ENCODE measurements at places on chromosomes 11 and 22.

DNA sequence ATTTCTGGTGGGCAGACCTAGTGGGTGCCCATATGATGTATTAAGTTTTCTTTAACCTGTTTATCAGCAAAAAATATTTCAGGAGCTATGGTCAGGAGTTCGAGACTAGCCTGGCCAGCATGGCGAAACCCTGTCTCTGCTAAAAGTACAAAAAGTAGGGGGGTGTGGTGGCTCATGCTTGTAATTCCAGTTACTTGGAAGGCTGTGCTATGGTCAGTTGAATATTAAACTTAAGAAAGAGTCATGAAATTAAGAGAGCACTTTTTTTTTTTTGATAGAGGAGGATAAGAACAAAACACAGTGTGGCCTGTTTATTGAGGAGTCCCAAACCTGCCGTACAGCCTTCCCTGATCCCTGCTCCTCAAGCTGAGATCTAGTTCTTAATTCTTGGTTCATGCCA lies 29.8 kb downstream of the OR6Q1 start:
- no peak for DNase-seq

- DNase-seq: no peak
These were observed 12.3 kb downstream of the RELT start for GRCh38 chr11:73388265-73389133.

GRCh38 chr11:861105-861479 lies 18.4 kb downstream of the TSPAN4 start:
- DNase-seq: no peak

- peak; percentile 66 for DNase-seq
These were observed 49.5 kb downstream of the IGF2 start for GRCh38 chr11:2089536-2090165.

- DNase-seq: no peak
These were observed 90.3 kb upstream of the THY1 start for GRCh38 chr11:119513131-119513805.

DNA sequence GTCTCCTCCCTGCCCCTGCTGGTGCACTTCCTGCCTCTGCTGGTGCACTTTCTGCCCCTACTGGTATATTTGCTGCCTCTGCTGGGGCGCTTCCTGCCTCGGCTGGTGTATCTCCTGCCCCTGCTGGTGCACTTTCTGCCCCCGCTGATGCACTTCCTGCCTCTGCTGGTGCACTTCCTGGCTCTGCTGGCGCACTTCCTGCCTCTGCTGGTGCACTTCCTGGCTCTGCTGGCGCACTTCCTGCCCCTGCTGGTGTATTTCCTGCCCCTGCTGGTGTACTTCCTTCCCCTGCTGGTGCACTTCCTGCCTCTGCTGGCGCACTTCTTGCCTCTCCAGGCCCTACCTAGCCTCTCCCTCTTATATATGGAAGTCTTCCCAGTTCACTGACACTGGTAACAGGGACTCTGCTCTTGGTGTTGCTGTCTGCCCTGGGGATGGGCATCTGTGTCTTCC lies 10.1 kb downstream of the MTFP1 start:
- no peak for DNase-seq

DNA sequence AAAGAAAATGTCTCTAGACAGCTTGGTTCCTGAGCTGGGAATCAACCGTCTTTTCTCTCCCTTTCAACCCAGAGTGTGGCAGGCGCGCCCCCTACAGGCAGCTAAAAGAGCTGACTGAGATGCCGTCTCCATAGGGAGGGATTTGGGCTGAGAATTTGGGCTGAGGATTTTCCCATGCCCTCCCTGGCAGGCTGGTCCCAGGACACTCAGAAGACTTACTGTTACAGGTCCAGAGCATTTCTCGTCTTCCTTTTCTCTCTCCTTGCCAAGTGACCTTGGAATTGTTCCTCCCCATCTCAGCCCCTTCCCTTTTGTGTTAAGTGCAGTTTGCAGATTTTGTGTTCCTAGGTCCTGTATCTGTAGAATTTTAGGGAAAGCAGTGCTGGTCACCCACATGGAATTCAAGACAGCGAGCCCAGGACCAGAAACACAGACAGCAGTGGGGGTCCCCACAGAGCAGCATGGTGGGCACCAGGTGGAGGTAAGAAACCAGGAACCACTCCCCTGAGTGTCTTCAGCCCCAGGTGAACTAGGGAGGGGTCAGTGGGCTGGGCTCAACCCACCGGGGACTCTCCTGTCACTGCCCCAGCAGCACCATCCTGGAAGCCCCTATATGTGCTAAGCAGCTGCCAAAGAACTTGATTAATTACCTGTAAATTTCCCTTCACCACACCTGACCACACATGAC lies 9.9 kb upstream of the IGLL5 start:
- DNase-seq: peak; percentile 35

- DNase-seq: peak; percentile 63
These were observed 650 bp upstream of the MAPK11 start for GRCh38 chr22:50270666-50271394.

GRCh38 chr22:33272871-33273270 lies 214.7 kb upstream of the SYN3 start:
- no peak for DNase-seq

DNA sequence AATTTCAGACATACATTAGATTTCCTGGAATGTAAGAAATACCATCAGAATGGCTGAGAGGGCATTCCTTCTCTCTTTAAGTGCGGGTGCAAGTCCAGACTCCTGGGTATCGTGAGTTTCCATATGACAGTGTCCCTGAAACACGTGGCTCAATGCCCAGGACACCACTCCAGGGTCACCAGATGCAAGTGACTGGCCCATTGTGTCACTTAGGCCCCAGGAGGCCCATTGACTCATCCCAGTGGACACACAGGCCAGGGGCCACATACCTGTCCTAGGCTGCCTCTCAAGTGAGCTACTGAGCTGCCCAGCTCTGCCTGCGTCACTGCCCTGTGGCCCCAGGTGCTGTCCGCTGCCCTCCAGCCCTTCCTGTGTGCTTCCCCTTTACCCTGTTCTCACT lies 18.5 kb downstream of the FBLN1 start:
- no peak for DNase-seq

DNA sequence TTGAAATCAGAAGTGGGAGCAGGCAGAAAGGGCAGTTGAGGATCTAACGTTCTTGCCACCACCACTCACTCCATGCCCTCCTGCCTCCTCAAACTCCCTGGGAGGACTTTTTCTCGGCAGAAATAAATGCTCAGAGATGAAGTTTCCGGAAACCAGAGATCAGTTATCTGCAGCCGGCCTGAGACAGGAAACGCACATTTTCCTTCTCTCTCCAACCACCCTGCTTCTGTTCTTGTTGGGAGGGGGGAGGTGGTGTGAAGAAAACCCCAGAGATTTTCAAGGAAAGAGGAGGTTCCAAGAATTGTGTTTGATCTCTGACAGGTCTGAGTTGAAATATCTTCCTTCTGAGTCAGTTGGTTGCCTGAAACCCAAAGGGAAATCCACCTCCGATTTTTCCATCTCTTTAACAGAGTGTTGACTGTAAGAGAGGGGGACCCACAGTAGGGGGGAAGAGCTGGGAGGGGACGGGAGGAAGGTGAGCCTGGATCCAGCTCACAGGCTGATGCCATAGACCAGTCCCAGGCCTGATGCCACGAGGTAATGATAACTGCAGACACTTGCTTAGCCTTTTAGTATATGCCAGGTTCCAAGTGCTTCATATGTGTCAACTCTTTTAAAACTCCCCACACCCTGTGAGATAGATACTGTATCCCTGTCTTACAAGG lies 100.8 kb downstream of the TRAF6 start:
- no peak for DNase-seq

- no peak for DNase-seq
These were observed 42.5 kb downstream of the ATG16L2 start for GRCh38 chr11:72856551-72857345.

- peak; percentile 76 for DNase-seq
These were observed 154.8 kb downstream of the UVRAG start for GRCh38 chr11:75969626-75970308.

- no peak for DNase-seq
These were observed 8.1 kb downstream of the RCOR2 start for GRCh38 chr11:63908631-63909401.

GRCh38 chr22:43587574-43587973 lies 175.8 kb downstream of the MPPED1 start:
- DNase-seq: no peak

DNA sequence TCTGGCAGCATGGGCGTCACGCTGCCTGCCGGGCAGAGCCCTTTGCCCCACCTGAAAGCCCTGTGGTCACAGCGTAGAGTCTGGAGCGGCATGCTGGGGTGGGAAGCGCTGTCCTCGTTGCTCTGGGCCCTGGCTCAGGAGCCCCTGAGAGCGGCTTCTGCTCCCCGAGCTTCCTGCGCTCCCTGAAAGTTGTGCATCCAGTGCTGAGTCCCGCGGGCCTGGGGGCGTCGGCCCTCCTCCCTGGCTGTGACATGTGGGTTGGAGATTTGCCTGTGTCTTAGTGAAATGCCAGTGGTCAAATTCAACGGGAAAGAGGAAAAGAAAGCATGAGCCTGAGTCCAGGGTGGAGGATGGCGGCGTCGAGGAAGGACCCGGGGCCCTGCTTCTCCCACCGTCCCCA lies 1208.0 kb downstream of the BRD1 start:
- no peak for DNase-seq

GRCh38 chr11:128559496-128560103 lies 27.8 kb downstream of the ETS1 start:
- no peak for DNase-seq

DNA sequence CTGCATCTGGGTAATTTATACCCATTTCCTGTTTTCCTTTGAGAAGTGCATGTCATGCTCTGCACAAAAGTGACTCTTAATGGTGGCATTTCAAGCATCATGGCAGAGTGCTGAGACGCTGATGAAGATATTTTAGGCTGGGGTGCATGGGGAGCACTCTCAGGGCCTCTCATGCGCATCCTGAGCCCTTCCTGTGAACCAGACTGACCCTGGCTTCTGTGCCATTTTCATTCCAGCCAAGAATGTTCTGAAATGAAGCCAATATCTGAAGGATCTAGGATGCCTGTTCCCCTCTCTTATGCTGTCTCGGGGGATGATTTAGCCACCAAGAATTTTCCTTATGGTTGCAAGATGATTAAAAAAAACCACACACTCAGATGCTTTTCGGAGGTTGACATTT lies 61.5 kb downstream of the MIAT start:
- peak; percentile 91 for DNase-seq

- DNase-seq: no peak
These were observed 37.4 kb upstream of the TPBGL start for GRCh38 chr11:75203138-75203537.

- peak; percentile 43 for DNase-seq
These were observed 85.9 kb downstream of the SBF2 start for GRCh38 chr11:10208131-10208575.

DNA sequence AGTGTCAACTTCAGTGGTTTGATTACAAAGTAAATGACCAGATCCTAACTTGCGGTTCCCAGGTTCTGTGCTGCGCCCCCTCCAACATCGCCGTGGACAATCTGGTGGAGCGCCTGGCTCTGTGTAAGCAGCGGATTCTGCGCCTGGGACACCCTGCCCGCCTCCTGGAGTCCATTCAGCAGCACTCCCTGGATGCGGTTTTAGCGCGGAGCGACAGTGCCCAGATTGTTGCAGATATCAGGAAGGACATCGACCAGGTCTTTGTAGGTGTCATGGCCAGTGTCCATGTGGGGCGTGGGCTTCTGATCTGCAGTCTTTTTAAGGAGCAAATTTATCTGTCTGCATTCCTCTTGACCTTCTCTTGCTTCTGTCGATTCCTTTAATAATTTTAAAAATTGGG lies 11.1 kb downstream of the IGHMBP2 start:
- DNase-seq: no peak

DNA sequence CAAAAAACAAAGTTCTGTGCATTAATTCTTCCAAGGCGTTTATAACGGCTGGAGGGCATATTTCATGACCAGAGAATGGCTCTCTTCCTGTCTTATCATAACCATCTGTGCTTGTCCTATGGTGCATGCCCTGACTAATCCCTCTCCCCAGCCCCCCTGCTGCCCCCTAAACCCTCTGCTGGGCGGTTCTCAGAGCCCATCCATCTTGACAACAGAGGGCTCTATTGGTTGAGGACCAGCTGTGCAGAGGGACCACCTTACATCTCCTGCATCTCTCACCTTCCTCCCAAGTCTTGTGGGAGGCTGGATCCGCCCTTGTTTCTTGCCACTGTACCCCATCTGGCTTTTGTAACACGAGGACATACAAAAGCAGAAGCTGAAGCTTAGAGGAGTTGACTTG lies 282.1 kb downstream of the MIAT start:
- DNase-seq: no peak

- DNase-seq: no peak
These were observed 57.8 kb upstream of the APOA1 start for GRCh38 chr11:116895048-116895757.

DNA sequence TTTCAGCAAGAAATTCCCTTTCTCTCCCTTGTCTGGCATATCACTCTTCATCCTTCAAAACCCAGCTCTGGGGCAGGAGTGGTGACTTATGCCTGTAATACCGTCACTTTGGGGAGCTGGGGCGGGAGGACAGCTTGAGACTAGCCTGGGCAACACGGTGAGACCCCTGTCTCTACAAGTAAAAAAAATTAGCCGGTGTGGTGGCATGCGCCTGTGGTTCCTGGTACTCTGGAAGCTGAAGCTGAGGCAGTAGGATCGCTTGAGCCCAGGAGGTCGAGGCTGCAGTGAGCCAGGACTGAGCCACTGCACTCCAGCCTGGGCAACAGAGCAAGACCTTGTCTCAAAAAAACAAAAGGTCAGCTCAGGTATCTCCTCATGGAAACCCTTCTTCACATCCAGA lies 1.4 kb upstream of the RCE1 start:
- DNase-seq: no peak

- DNase-seq: no peak
These were observed 36.7 kb upstream of the GCAT start for GRCh38 chr22:37771081-37771480.

- DNase-seq: peak; percentile 84
These were observed 57.0 kb downstream of the GDPD4 start for GRCh38 chr11:77244277-77245027.

- no peak for DNase-seq
These were observed 7.2 kb downstream of the GRK2 start for GRCh38 chr11:67273260-67273990.

- no peak for DNase-seq
These were observed 123.4 kb downstream of the CYP2R1 start for GRCh38 chr11:14768526-14769188.

GRCh38 chr11:34324466-34324865 lies 33.3 kb downstream of the ABTB2 start:
- no peak for DNase-seq

DNA sequence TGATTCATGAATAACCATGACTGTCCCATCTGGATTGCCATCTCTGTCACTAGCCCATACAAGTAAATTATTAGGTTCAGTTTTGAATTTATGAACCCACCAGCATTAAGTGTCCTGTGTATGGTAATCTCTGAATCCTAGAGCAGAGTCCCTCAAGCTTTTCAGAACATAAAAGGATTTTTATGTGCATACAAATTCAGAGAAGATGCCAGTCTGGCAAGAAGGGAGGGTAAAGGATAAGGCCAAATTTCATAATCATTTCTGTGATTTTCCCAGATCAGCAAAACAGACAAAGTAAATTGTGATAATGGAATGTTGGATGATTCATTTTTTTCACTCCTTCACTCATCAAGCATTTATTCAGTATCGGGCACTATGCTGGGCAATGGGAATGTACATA lies 371.1 kb upstream of the ARHGAP42 start:
- no peak for DNase-seq

Measured in LHCN-M2 (cell line).